Aorta (tissue), 5 donors: ENCODE measurements at places on chromosomes 12 and 14. TPM values are rescaled to one million over a fixed set of nuclear protein-coding genes. Genes with fewer than 3 reads are reported as not detected.

SERPINA10 gene
- not detected for total RNA-seq

CCND2 gene
- 135 TPM for total RNA-seq

TMEM132D gene
- total RNA-seq: not detected

TTC6 gene
- not detected for total RNA-seq

LPAR5 gene
- 2.5 TPM for total RNA-seq

SSTR1 gene
- total RNA-seq: 2.6 TPM

DEGS2 gene
- total RNA-seq: 0.81 TPM

EIF4B gene
- total RNA-seq: 353 TPM

MIS18BP1 gene
- total RNA-seq: 31.4 TPM

B3GNT4 gene
- total RNA-seq: not detected
